NCI-H510A (cell line): ENCODE measurements at places on chromosomes 5 and 9.

GRCh38 chr5:144864118-144864517 lies 693.4 kb downstream of the KCTD16 start:
- no peak for DNase-seq

DNA sequence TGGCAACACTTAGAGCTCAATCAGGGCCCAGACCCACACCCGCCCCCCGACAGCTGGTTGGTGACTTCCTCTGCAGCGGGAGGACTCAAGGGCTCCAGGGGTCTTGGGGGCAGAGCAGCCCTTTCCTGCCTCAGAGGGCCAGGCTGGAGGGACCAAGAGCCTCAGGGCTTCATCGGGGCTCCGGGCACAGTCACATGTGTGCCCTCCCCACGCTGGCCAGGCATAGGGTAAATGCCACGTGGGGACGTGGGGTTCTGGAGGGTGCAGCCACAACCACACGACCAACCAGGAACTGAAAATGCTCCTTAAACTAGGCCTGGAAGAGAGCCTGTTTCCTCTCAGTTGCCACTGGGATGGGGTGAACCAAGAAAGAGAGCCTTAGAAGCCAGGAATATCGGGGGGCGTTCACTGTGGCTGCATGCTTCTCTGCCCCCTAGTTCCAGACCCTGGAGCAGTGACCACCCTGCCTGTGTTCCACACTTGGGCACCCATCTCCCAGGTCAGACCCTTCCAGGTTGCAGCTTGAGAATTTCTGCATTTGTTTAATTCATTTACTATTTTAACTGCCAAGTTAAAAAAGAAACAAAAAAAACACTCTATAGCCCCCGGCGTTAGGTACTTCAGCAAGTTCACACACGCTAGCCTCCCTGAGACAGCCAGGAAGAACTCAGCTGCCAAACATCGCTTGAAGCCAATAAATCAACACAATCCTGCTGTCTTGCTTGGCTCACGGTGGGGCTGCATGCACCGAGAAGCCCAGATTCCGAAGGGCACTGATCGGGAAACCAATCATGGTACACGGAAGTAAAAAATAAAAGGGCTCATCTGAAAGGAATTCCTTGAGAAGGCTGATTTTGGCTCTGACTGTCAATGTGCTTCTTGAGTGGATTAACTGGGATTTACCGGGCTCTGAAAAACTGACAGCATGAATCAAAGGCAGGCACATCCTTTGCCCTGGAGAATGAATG lies 56.1 kb upstream of the PHYKPL start:
- DNase-seq, result no peak

GRCh38 chr9:93891050-93891449 lies 64.1 kb downstream of the BARX1 start:
- DNase-seq, result no peak

DNA sequence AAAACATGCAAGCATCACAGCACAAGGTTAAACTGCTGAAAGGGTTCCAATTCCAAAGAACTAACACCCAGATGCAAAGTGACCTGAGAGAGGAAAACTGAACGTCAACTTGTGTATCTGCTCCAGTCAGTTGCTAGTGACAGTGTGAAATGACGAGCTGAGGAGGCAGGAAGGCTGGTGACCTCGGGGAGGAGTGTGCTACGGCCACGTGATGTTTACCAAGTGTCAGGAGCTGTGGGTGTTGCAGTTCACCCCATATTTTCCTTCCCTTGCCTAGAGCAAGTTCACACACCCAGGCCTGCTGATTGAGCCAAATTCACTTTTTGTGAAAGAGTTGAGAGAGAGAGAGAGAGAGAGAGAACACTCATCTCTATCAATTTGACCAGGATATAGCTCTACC lies 231.6 kb upstream of the ANKH start:
- no peak for DNase-seq

- DNase-seq, result no peak
Observed at GRCh38 chr9:101620452-101620851, 25.7 kb upstream of the PPP3R2 start.

- no peak for DNase-seq
Observed at GRCh38 chr5:74919487-74919886, 53.3 kb upstream of the FAM169A start.

GRCh38 chr5:138824924-138825863 lies 49.9 kb downstream of the LRRTM2 start:
- DNase-seq, result no peak

GRCh38 chr5:76337953-76338451 lies 65.1 kb upstream of the IQGAP2 start:
- DNase-seq, result no peak

DNA sequence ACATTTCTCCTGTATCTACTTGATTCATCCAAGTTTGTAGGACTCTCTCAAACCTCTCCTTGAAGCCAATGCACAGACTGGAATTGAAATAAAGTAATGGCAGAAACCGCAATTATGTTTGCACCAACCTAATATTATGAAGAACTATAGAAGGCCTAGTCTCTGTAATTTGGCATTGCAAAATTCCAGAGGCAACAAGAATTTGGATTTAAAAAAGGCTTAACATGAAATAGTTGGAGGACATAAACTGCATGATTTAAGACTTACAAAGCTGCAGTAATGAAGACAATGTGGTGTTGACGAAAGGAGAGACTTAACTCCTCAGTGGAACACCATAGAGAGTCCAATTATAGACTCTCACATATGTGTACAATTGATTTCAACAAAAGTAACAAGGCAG lies 117.8 kb upstream of the MINAR2 start:
- DNase-seq, result no peak

DNA sequence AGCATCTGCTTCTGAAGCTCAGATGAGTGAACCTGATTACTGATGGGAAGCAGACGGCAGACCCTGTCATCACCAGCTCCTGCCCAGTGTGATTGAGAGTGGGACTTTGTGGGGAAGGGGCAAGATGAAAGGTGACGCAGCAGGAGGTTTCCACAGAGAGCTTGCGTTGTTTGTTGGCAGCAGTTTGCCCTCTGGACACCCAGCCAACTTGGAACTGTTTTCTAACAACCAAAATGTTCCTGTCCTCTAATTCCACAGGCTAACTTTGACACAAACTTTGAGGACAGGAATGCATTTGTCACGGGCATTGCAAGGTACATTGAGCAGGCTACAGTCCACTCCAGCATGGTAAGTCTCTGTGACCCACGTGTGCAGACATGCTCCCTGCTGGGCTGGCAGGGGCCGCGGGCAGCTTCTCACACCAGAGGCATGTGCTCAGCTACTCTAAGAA lies 20.9 kb downstream of the CYFIP2 start:
- no peak for DNase-seq

DNA sequence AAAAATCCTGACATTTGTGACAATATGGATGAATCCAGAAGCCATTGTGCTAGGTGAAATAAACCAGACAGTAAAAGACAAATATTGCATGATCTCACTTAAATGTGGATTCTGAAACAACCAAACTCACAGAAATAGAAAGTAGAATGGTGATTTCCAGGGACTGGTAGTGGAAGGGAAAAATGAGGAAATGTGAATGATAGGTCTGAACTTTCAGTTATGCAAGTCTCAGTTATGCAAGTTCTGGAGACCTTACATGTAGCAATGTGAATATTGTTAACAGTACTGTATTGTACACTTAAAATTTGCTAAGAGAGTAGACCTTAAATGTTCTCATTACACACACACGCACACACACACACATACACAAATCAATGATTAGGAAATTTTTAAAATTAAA lies 84.9 kb downstream of the SLCO4C1 start:
- no peak for DNase-seq
